Left cardiac atrium (tissue), 4 donors: ENCODE measurements at places on chromosomes 4 and X. TPM values are rescaled to one million over a fixed set of nuclear protein-coding genes. Genes with fewer than 3 reads are reported as not detected.
A peak's percentile ranks its signal among the peaks of the same experiment; 100 is the strongest.

GRCh38 chrX:151239751-151240150 is 63.4 kb downstream of the GPR50 start:
- no peak for DNase-seq

GRCh38 chrX:1401611-1402430 is 9.9 kb upstream of the SLC25A6 start:
- DNase-seq = peak; percentile 13

- DNase-seq = peak; percentile 15
These were observed 50.8 kb downstream of the HTRA3 start for GRCh38 chr4:8320386-8320750.

DNA sequence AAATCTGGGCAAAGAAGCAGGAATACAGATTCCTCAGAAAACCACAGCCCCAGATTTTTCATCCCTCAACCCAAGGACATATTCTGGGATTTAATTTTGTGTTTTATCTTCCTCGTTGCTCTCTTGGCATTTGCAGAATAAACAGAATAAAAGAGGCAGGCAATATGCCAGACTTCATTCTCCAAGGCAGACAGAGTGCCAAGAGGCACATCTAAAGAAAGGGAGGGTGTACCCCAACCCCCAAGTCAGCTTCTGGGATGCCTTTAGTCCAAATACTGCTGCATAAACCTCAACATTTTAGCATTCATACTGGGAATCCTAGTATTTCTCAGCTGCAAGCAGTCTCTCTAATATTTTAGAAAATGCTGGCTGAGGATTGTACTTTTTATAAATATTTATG is 629.2 kb downstream of the KLHL13 start:
- DNase-seq = no peak

DNA sequence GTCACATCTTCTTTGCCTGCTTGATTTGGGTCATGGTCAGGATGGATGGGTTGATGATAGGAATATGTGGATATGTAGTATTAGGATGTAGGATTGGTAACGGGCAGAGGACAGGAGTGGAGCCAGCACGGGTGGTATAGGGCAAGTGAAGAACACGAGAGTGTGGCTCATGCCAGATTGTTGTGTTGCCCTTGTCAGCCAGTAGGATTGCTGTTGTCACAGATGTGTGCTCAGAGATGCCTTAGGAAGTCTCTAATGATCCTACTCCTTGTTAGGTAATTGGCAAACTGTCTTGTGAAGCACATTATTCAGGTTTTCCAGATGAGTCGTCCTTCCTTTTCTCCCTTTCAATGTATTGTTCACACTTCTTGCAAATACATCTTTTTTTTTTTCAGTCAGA is 5.5 kb downstream of the ATP10D start:
- DNase-seq = no peak

CC2D2A gene
- total RNA-seq = 7.0 TPM

GLUD2 gene
- total RNA-seq = 2.0 TPM

- DNase-seq = no peak
These were observed 204.9 kb downstream of the AASDH start for GRCh38 chr4:56182356-56182755.

ZNF157 gene
- not detected for total RNA-seq

DNA sequence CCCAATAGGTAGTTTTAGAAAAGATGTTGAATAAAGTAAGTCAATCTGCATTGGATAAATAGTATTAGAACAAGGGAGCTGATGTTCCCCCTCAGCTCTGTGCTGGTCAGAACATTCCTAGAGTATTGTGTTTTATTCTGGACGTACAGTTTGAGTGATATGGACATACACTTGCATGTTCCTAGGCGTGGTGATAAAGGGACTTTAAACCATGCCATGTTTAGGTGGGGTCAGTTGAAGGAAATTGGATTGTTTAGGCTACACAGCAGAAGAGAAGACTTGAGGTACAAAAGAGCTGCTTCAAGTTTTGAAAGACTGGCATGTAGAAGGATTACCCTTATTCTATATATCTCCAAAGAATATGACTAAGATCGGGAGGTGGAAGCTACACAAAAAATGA is 21.6 kb downstream of the GK start:
- DNase-seq = no peak

DNA sequence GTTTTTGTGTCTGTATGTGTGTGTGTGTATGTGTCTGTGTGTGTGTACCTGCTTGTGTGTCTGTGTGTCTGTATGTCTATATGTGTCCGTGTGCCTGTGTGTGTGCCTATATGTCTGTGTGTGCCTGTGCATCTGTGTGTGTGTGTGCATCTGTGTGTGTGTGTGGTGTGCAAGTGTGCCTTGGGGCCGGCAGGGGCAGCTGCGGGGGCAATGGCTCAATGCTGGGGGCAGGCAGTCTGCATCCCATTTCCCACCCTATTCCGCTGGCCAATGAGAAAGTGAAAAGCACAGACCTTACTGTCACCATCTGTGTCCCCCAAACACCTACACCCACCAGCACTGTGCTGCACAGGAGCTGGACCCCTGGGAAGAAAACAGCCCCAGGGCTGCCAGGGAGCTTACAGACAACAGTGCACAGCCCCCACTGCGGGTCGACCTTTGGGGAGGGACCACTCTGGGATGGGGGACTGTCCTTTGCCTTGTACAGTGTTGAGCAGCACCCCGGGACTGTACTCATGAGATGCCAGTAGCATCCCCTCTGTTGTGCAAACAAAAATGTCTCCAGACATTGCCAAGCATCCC is 246.0 kb downstream of the EVC2 start:
- DNase-seq = no peak

- no peak for DNase-seq
These were observed 32.8 kb upstream of the C1GALT1C1 start for GRCh38 chrX:120662662-120663061.

JADE3 gene
- 5.3 TPM for total RNA-seq

PASD1 gene
- not detected for total RNA-seq

MID1IP1 gene
- 30.8 TPM for total RNA-seq
